Stimulated activated CD8-positive, alpha-beta memory T cell treated with anti-CD3 and anti-CD28 coated beads, Interleukin-15, amount 100 ng/mL, for 1 hour (primary cell): ENCODE measurements at places on chromosomes 2 and 18.

- DNase-seq = no peak
These were observed 47.4 kb upstream of the SMAD7 start for GRCh38 chr18:48997985-48998831.

DNA sequence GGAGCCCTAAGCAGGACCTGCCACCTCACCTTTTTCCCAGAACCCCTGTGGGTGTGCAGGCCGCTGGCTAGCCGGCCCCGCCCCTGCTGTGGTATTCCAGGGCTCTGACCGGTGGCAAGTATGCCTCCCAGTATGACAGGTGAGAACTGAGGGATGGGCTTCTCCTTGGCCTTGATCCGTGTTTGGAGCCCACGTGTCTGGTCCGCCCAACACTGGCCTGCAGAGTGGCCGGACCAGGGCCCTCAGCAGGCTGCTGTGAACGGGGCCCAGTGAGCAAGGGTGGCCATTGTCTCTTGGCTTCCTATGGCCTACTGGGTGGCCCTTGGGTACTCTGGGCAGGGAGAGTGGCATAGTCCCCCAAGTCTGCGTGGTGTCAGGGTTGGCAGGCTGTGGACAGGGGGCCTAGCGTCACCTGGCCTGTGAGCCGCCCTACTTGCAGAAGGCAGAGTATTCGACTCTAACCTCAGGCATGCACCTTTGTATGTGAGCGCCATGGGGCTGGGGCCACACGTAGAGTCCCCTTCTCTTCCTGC, 1.8 kb downstream of the RNPEPL1 start:
- no peak for DNase-seq

DNA sequence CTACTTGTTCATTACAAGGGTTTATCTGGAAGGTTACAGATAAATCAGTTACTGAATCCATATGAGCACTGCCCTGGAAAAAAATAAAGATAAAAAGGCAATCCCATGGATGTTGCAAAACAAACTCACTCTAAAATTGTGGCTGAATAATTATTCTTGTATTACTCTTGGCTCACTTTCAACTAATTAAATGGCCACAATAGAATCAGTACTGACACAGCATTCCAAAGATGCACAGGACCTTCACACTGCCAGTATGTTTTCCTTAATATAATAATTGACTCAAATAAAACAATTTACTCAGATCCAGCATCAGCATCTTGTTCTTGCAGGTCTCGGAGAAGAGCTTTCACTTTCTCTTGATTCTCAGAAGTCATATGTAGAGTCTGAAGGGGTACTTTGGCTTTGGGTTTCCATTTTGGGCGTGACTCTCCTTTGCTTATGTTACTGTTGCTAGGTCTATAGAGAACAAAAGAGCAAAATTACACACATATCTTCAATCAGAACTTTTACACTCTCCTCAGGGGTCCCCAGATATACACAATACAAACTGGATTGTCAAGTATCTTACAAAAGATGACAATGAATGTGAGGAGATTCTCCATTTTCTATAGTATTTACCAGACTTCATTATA, 12.6 kb downstream of the DHX57 start:
- DNase-seq = no peak

- no peak for DNase-seq
These were observed 181.7 kb upstream of the ETAA1 start for GRCh38 chr2:67215214-67216055.

DNA sequence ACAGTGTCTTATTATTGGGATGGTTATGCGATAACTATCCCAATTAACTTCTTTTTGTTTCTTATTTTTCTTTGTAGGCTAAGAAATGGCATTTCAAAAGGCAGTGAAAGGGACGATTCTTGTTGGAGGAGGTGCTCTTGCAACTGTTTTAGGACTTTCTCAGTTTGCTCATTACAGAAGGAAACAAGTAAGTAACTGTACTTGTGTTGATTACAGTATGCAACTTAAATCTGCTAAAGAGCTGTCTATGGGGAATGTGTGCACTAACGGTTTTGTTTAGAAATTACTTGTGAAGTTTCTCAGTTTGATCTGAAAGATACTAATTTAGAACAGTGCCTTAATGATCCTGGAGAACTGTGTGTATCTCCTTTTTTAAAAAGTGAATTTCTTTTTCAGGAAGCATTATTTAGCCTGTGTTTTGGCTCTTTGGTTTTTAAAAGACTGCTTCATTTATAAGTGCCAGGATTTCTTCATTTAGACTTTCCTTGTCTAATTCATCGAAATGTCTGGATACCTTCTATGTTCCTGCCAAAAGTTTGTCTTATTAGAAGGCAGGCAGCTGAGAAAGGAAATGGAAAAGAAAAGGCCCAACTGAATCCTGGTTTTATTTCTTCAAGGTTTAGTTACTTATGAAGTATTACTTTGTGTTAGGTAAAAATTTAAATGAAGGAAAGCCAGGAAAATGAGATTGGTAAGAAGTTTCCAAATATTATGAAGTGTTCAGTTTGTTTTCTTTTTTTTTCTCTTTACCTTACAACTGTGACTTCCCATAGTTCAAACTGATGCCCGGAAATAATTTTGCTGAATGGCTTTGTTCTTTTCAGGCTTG, 40.1 kb downstream of the GPD2 start:
- no peak for DNase-seq

DNA sequence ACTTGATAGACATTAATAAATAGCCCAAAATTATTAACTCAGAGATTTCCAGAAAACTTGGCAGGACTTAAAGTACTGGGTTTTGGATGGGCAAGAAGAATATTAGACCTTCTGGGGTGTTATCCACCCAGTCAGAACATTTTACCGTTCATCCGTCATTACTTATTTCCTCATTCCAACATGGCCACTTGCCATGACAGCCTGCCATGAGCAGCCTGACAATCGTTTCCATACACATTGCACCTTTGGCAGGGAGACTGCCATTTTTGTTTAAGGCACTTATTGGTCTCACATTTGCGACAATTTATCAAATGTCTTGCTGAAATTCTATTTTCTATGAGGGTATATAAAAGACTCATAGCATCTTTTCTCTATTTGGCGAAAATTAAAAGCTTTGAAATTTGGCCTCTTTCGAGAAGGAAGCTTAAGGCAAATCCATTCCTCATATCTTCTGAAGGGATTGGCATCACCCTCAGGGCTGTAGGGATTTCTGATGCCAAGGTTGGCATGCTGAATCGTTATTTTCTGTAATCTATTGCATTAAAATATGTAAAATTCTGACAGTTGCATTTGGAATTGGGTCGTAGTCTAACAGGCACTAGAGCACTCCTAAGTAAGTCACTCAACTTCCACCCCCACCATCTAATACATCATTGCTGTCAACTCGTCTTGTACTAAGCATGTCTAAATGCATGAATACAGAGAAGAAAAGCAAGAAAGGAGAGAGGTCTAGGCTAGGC, 406.3 kb upstream of the PIK3C3 start:
- DNase-seq = no peak

DNA sequence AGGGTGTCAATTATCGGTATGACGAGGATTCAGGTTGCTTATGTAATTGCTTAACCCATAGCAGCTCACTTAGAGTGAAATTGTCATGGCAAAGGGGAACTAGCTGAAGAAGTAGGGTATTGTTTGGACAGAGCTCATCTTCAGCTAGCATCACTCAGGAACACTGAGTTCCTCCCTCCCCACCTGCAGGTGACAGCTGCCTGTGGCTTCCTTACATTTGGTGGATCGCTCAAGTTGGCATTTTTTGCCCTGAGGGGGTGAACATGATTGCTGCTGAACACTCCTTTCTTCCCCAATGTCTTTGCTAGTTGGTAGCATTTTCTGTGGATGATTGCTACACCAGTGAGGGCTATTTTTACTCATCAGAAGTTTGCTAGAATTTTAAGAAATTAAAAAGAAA, 86.7 kb upstream of the THUMPD2 start:
- no peak for DNase-seq

GRCh38 chr2:105621038-105621437, 123.7 kb upstream of the NCK2 start:
- DNase-seq = no peak

DNA sequence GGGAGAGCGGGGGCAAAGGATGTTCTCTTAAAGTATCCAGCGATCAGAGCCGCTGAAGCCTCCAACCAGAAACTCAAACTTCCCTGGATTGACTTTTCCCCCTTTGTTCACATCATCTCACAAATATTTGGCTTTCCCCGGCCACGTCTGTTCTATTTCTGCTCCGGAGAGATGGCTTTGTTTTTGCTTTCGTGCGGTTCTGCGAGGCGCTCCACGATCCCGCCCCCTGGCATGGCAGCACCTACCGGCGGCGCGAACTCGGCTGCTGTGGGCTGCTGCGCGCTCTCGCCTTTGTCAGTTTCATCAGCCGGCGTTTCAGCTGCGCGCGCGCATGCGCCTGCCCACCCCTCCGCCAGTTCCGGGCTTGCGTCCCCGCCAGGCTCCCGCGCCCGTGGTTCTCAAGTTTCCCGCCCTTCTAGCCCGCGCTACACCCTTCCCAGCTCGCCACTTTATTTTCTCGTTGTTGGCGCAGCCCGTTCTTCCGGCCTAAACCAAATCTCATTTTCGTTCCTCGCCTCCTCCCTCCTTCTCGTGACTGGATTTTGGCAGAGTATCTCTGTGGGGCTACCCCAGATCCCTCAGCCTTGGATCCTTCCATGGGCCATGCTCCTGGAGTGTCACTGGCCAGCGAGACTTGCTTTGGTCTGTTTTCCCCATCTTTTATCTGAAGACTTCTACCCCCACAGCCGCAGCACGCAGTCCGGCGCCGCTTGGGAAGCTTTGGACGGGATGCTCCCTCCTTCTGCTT, 98.0 kb downstream of the INSIG2 start:
- peak; percentile 63 for DNase-seq

DNA sequence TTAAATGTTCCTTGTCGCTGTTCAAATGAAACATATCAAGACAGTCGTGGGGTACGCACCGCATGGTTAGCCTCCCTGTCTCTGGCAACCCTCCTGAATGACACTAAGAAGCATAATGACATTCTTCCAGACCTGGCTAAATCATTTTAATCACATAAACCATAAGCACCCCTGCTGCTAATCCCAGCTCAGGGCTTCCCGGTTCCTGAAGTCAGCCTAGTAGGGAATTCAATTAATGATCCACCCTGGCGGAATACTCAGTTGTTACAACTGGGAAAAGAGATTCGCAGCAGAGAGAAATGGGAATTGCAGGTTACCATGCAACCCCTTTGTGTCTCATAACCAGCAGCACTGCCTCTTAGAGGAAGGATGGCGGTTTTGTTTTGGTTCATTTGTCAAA, 200.8 kb upstream of the AGAP1 start:
- DNase-seq = no peak

DNA sequence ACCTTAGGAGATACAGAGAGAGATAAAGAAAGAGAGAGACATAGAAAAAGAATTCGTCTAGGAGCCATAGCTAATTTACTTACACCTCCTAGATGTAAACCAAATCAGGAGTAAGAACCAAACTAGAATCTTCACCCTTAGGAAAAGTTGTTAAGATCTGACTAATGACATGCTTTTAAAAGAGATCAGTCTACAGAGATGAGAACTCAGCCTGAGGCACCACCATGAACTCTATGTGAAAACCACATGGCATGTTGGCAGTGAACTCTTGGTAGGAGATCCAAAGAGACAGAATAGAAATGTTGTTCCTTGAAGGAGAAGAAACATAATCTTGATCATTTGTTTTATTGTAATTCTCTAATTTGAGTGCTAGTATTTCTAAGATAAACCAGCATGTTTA, 585.4 kb upstream of the ID2 start:
- DNase-seq = no peak

DNA sequence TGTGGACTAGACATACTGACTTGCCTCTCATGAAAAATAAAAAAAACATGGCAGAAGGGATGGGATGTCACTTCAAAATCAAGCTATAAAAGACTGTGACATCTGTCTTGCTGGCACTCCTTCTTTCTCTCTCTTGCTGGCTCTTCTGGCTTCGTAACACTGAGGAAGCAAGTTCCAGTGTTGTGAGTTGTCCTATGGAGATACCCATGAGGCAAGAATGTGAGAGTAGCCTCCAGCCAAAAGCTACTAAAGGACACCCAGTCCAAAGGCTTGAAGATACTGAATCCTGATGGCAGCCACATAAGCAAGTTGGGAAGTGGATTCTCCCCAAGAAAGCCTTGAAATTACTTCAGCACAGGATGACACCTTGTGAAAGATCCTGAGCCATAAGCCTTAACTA, 376.1 kb upstream of the TMEFF2 start:
- no peak for DNase-seq

GRCh38 chr2:161039071-161039470, 121.2 kb upstream of the TANK start:
- no peak for DNase-seq

DNA sequence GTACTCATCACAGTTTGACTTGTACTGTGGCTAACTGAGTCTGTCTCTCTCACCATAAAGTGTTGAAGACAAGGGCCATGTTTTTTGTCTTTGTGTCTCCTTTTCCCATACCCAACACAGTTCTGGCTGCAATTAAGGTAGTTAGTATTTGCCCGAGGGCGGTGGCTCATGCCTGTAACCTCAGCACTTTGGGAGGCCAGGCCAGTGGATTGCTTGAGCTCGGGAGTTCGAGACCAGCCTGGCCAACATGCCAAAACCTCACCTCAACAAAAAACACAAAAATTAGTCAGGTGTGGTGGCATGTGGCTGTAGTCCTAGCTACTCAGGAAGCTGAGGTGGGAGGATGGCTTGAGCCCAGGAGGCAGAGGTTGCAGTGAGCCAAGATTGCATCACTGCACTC, 6.9 kb upstream of the KIF3C start:
- DNase-seq = no peak

GRCh38 chr2:1660656-1661640, 83.4 kb downstream of the PXDN start:
- no peak for DNase-seq

DNA sequence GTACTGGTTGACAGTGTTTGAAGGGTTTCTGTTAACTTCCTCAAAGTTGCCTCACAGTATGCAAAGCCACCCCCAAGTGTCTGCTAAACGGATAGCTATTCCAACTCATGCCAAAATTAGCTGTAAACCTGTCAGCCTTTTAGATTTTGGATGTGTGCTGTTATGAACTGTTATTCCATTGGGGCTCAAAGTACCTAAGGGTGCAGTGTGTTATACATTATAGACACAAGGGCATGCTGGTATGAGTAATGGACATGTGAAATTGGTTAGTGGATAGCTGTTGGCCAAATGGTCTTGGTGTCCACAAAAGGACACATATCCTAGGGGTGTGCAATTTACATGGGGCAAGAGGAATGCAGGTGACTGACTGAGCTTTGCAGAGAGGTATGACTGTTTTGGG, 33.7 kb upstream of the CCBE1 start:
- no peak for DNase-seq

GRCh38 chr2:158835431-158835830, 40.3 kb downstream of the DAPL1 start:
- DNase-seq = no peak

DNA sequence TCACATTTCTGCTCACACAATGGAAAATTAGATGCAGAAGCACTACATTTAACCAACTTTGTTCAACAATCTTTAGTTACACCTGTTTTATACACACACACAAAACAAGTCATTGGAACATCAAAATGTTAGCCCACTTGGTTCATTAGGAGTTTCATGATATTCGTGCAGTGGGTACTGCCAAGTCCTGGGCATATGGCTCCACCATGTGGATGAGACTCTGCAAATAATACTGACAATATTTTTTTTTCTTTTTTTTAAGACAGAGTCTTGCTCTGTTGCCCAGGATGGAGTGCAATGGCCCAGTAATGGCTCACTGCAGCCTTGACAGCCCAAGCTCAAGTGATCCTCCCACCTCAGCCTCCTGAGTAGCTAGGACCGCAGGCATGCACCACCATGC, 34.5 kb upstream of the GRB14 start:
- no peak for DNase-seq

- DNase-seq = no peak
These were observed 15.8 kb upstream of the MTCL1 start for GRCh38 chr18:8689517-8689916.

GRCh38 chr18:78129260-78129659, 850.4 kb upstream of the SALL3 start:
- no peak for DNase-seq

GRCh38 chr2:28336264-28336980, 56.2 kb upstream of the FOSL2 start:
- no peak for DNase-seq
